Omental fat pad (tissue), 4 donors: ENCODE measurements at places on chromosomes 11 and 22.

- DNase-seq = no peak
Measured at GRCh38 chr11:76495019-76495418, 50.2 kb downstream of the EMSY start.

DNA sequence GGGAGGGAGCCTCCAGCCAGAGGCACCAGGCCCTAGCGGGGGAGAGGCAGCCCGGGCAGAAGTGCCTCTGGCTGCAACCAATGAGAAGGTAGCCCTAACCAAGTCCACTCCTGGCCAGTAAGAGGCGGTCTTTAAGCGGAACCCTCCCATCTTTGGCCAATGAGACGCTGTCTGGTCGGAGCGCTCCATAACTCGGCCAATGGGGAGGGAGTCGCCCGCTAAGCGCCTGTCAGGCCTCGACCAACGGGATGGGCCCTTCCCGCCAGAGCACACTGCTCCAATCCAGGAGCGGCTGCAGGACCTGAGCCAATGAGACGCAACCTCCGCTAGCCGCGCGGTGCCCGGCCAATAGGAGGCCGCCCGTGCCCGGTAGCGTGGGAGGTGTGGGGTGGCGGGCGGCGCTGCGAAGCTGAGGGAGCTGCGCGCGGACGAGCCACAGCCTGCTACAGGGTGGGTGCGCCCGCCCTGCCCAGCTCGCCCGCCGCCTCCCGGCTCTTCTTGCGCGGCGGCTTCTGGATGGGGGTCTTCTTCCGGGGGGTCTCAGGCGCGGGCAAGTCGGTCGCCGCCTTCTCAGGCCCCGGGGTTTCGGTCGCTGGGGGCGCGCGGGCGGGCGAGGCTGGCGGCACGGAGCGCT, 12.6 kb downstream of the SCARF2 start:
- no peak for DNase-seq

- DNase-seq = no peak
Measured at GRCh38 chr11:130429120-130429681, 792 bp upstream of the ADAMTS8 start.

- no peak for DNase-seq
Measured at GRCh38 chr11:65077451-65077850, 6.4 kb downstream of the CDCA5 start.

DNA sequence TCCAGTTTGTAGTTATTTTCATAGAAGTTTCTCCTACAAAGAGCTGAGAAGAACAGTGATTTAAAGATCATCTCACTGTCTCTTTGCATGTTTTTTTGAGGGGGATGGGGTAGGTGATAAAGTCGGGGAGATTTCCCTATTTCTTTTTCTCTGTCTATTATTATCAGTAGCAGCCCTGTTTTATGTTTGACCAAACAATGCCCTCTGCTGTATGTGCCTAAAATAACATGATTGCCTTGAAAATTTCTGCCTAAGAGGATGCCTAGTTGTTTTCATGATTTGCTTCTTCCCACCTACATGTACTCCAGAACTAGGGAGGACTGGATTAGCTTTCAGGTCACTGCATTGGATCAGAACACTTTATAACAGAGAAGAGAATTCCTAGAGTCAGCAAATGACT, 1330.2 kb downstream of the LRRC4C start:
- no peak for DNase-seq

DNA sequence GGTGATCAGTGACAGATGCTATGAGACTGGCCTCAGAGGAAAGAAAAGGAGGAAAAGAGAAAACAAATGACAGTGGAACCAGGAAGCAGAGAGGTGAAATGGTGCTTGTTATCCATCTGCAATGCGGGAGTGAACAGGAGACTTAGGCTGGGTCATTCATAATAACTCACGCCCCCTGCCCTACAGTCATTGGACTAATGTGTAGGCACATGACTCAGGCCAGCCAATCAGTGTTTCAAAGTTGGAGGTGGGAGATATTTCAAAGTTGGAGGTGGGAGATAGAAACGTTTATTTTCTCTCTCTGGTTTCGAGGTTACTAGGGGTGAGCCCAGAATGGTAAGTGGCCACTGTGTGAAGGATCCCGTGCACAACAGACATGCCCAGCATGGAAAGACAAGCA, 30.3 kb downstream of the SLC22A6 start:
- no peak for DNase-seq

- DNase-seq = no peak
Measured at GRCh38 chr11:110366291-110366690, 63.5 kb upstream of the FDX1 start.

DNA sequence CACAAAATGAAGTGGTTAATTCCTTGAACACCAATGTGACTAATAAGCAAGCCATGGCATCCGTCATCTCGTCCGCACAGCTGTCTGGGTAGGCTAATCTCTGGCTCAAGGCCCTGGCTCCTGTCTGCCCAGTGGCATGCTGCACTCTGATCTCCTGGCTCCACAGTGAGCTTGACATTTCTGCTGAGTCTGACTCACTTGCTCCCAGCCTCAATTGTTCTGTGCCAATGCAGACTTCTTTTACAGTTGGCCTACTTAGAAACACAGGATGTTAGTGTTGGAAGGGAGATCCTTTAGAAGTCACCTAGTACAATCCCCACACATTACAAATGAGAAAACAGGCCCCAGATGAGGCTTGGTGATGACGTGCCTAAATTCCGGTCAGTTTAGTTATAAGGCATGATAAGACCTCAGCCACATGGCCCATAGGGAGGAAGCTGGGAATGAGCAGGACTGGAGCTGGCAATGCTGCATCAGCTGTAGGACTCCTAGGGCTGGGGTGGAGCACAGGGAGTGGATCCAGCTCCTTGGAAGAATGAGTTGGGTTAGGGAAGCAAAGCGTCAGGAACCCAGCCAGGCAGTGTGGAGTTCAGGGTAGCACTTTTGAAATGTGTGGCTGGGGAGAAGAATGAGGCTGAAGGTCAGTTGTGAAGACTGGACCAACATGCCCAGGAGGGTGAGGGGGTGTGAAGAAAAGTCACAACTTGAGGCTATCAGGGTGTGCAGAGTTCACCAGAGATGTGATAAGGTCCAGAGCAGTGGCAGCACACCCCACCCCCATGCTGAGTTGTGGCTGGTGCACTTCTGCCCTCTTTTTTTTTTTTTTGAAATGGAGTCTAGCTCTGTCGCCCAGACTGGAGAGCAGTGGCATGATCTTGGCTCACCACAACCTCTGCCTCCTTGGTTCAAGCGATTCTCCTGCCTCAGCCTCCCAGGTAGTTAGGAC, 70.2 kb upstream of the EED start:
- DNase-seq = peak; percentile 37

DNA sequence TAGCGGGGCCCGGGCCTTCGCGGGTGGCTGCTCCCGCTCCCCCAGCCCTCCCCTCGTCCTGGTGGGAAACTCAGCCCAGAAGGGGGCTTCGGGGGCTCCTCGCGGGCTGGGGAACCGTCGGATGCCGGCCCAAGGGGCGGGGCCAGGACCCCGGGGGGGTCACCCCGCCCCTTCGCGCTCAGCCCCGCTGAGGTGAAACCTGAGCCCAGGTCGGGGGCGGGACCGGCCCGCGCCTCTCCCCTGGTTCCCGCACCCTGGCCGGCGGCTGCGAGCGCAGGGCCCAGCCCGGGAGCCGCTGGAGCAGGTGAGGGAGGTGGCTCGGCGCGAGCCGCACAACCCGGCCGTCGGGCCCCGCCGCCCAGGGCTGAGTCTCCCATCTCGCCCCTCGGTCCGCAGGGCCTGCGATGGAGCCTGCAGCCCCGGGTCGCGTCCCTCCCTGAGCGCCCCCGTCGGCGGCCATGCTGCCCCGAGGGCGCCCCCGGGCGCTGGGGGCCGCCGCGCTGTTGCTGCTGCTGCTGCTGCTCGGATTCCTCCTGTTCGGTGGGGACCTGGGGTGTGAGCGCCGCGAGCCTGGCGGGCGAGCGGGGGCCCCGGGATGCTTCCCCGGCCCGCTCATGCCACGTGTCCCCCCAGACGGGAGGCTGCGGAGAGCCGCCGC, at the start of gene LARGE2:
LARGE2 (plus strand) TSS at position 232 of the 658 bp plus-strand sequence; CDS start at position 459, 227 bp downstream.
- no peak for DNase-seq

- no peak for DNase-seq
Measured at GRCh38 chr22:37599153-37599552, 9.5 kb upstream of the GGA1 start.

GRCh38 chr11:59891781-59892181, 13.2 kb downstream of the OOSP3 start:
- DNase-seq = no peak

DNA sequence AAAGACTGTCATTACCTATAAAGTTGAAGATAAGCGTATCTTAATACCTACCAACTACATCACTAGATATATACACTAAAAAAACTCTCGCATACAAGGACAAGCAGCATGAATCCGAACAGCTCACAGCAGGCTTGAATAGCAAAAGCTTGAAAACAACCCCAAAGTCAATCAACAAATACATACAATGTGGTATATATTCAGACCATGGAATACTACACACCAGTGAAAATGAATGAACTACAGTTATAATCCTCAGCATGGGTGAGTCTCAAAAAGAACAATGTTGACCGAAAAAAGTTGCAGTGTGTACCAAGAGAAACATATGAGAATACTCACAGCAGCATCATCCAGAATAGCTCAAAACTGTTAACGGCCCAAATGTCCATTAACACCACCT, 25.2 kb downstream of the USP28 start:
- DNase-seq = no peak

DNA sequence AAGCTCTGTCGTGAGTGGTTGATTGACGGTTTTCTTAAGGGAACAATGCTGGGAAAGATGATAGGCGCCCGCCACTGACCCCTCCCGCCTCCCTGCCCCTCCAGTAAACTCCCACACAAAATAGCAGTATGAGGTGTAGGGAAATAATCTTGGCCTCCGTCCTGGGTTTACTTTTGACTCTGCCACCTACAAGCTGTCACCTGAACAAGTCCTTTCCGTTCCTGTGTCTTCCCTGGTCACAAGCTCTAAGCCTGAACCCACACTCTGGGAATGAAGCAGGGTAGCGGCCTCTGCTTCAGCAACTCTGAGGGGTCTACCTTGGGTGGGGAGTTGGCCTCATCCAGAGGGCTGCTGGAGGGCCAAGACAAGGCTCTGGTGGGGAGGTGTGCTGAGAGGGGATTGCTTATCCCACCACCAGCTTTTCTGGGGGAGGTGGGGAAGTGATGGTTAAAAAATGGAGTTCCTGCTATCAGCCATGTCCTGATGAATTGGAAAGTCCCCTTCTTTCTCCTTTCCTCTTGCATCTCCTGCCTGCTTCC, 87.8 kb downstream of the CEP164 start:
- no peak for DNase-seq

- DNase-seq = no peak
Measured at GRCh38 chr11:86440843-86441242, 66.2 kb downstream of the CCDC81 start.

- DNase-seq = no peak
Measured at GRCh38 chr22:40258501-40258915, 80.8 kb downstream of the TNRC6B start.

GRCh38 chr22:40908895-40909294, 42.3 kb upstream of the RBX1 start:
- no peak for DNase-seq

DNA sequence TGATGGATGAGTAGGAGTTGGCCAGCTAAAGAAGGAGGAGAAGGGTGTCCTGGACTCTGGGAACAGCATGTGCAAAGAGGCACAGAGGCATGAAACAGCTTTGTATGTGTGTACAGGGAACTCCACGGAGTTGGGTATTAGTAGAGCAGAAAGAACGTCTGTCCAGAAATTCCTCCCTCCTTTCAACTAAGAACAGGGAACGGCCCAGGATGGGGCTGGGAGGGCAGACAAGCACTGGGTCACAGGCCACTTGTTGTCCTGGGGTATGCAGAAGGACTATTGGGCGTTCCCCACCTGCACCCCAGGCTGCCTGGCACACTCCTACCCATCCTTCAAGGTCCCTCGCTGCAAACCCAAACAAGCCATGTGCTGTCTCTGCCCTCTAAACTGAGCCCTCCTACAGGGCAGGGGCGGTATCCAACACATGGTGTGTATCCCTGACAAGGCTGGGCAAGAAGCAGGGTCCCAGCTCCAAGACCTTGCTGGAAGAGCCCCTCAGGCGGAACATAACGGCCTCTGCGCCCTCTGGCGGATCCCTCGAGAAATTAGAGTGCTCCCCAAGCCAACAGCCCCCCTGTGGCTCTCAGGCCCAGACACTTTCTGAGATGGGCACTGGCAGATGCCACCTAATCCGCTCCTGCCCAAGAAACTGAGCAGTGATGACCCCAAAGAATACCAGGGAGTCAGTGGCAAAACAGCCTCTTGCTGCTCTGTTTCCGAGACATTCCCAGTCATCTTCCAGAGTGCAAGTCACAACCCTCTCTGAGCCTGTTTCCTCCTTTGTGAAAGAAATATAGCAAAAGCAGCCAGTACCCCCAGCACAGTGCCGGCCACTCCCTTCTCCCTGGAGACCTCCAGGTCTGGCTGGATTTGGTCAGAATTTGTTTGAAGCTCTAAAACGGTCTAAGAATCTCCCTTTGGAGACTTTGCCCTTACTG, 1.6 kb upstream of the ELFN2 start:
- no peak for DNase-seq

GRCh38 chr11:86990031-86990430, 34.8 kb upstream of the FZD4 start:
- DNase-seq = no peak

DNA sequence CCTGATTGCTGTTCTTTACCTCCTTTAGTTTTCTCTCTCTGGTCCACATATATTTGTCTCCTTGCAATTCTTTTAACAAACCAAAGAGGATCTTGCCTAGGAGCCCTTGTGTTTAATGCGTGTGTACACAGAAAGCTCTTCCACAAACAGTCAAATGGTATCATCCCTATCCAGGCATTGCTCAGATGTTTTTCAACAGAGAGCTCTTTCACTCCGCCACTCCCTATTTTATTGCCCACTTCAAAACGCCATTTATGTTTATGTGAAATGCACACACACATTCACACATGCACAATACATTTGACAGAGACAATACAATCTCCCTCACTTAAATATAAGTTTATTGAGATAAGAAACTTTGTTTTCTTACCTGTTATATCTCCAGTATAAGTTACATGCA, 4.7 kb downstream of the OR5AP2 start:
- no peak for DNase-seq

DNA sequence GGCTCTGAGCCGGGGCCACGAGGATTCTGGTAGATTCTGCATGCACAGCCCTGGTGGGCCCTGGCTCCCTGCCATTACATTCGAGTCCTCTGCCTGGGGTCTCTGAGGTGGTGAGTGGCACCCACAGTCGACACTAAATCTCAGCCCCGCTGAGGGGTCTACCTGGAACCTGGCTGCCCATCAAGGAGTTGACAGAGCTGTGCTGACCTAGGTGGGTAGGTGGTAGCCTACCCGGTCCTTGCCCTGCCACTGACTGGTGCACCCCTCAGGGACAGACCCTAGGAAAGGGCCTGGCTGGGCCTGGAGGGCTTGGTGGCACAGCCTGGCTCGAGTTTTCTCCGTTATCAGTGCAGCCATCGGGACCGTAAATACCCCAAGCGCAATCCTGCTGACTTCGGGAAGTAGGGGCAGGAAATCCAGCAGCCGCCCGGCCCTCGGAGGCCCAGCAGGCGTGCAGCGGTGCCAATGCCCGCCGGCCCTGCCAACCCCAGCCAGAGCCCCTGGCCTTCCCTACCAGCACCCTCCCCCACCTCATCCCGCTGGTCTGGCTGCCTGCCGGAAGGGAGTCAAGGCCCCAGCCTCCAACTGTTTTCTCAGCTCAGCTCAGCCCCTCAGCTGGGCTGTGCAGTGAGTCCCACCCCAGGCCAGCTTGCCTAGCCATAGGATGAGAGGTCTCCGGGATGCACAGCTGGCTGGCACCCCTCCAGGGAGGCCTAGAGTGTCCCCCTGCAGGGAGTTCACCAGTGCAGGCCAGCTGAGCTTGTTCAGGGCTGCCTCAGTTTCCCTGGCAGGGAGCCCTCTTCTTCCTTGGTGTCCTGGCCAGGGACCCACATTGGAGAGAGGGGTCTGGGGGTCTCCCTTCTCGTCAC, 80.4 kb upstream of the KCNQ1OT1 start:
- no peak for DNase-seq
